RKO (cell line): ENCODE measurements at places on chromosomes 7 and 10.

DNA sequence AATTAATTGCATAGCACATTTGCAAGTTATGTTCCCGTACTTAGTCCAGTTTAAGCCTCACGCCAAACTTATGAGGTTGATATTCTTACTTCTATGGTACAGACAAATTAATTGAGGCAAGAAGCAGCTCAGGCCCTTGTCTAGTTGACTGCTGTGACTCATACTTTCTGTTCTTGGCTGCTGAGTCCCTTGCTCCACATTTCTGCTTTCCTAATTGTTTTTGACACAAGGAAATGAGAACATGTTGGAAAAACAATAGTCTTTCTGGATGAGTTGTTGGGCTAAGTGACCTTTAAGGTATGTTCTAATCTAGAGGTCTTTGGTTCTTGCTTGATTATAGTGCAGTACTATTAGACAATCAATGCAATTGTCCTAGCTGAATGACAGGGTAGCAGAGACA, 331.8 kb downstream of the NRG3 start:
- DNase-seq, result no peak

GRCh38 chr10:19412531-19412930, 363.9 kb downstream of the MALRD1 start:
- DNase-seq, result peak; percentile 33

- DNase-seq, result no peak
These were observed 59.3 kb upstream of the EXOC6 start for GRCh38 chr10:92789067-92789466.

DNA sequence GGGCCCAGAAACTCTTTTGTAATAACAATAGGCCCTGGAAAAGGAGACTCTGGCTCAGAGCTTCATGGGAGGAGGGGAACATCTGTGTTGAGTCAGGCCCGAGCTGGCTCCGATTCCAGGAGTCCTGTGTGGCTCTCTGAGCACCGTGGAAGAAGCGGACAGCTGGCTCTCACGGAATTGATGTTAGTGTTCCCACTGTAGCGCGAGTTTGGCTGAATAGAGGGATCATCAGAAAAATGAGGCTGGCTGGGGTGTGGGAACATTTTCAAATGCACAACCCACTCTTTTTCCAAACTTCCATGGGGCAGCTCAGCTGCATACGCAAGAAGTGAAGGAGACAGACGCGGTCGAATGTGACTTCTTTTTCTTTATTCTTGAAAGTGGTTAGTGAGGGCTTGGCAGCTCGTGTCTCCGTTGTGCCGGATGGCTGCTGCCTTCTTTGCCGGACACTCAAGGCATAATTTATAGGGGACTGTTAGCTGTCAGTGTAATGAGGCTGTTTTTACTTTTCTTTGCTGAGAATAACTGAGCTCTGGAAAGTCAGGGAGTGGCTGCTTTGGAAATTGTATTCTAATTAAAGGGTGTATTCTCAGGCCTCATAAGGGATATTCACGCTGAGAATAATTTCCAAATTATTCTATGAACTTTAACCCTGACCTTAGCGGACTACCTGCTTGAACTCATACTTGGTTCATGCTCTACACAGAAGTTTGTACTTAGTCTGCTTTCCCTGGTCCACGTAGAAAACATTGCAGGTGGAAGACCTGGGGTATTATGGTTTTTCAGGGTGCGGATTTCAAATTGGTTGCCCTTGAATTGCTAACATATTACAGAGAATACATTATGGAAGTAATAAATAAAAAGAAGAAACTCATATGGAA, 23.1 kb downstream of the MDFIC start:
- DNase-seq, result no peak
